WTC11 (cell line): ENCODE measurements at places on chromosomes 2 and 18. TPM values are rescaled to one million over a fixed set of nuclear protein-coding genes. Genes with fewer than 3 reads are reported as not detected.

Gene IL1RL2
- 0.11 TPM in 1 of 3 replicates, not detected in the others for total RNA-seq

Gene C1QL2
- 0.55 to 1.0 TPM (median 0.71 TPM) in 3 replicates for total RNA-seq

Gene PECR
- 13.9 to 21.3 TPM (median 19.6 TPM) in 3 replicates for total RNA-seq

Gene C2orf42
- 6.8 to 13.1 TPM (median 10.2 TPM) in 3 replicates for total RNA-seq

Gene TEX51
- total RNA-seq: not detected in 3 replicates

Gene ABCG5
- not detected in 3 replicates for total RNA-seq

Gene FABP1
- total RNA-seq: 0.39 to 1.1 TPM (median 0.46 TPM) in 3 replicates

Gene CAVIN2
- total RNA-seq: 0.14 to 0.28 TPM (median 0.27 TPM) in 3 replicates

GRCh38 chr2:64793701-64794100, 140.0 kb upstream of the SERTAD2 start:
- no peak for DNase-seq

DNA sequence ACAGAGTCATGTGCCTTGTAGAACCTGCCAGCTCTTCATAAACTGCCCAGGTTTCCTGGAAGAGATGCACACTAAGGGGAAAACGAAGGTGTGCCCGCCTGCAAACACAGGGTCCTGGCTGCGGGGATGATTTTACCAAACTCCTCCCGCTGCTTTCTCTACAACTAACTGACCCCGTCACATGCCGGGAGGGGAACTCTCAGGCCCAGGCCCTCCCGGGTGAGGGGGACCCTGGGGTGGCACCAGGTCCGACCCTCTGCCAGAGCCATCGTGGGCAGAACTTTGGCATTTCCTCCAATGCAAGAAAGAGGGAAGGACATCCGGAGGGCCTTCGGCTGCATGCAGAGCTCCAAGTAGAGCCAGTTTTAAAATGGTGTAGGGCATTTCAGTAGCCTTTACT, 28.6 kb downstream of the CAPN13 start:
- DNase-seq: no peak

DNA sequence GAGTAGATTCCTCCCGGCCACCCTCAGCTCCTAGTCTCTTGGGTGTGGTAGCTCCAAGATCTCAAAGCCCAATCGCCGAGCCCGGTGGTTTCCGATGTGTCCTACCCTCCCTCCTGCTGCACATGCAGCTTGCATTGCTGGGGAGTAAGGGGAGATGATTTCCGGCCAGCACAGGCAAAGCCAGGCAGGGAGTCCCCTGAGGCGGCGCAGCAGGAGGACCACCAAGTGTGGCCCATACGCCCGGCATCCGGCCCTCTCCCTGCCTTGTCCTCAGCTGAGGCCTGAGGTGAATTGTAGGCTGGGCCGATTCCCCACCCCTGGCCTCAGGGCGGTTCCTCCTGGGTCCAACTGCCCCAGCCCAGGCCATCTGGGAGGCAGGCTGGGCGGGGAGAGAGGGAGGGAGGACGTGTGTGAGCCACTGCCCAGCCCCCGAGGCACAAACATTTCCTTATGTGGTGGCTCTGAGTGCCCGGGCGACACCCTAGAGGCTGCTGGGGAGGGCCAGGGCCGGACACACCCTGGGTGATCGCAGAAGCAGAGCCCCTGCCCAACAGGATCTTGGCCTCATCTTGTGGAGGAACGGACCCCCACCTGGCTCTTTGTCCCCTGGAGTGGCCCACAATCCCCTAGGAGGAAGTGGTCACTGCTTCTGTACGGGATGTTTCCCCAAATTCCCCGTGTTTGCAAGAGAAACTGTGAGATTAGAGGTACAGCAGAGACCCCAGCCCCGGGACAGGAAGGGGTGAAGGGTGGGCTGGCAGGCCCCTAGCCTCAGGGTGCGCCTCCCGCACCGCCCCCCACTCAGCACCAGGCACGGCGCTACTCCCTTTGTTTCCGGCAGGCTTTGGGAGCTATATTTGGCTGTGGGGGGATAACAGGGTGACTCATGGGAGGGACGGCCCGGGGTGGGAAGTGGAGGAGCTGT, 41.9 kb upstream of the PTMA start:
- peak; percentile 90 for DNase-seq

DNA sequence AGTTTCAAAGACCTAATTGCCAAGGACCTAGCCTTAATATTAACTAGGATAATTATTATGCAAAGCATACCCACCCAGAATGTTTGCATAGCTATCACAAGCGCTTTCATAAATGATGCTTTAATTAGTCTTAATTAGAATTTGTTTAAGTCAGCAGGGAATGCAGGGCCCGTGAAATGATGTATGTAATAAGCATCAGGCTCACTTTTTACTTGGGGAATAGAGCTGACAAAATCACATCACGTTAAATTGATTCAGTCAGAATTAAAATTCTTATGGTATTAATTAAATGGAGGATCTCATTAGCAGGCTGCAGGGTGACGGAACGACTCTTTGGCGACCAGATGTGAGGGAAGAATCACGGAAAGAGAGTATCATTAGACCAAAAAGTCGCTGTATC, 264.5 kb downstream of the GPD2 start:
- DNase-seq: no peak

GRCh38 chr2:227782804-227783203, 30.8 kb upstream of the CCL20 start:
- no peak for DNase-seq

DNA sequence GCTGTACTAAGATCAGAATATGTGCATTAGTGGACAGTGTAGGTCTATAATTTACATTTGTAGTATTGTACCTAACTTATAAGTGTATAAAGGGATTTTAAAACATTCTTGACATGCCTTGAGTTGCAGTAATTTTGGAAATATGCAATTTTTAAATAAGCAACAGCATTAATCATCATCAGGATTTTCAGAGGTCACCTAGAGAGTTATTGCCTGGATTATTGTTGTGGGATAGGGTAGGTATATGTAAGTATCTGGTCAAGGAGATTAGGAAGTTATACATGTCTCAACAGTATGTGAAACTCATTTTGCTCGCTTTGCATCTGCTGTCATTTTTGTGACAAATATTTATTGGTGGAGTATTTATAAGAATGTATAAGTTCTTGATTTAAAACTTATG, 184.2 kb downstream of the WDR7 start:
- DNase-seq: no peak

GRCh38 chr2:122864728-122865127, 1109.3 kb downstream of the TSN start:
- DNase-seq: no peak

- DNase-seq: no peak
Observed at GRCh38 chr2:127102521-127103242, 4.3 kb downstream of the BIN1 start.

- no peak for DNase-seq
Observed at GRCh38 chr2:64605026-64605471, 48.7 kb downstream of the SERTAD2 start.

GRCh38 chr2:127143841-127144782, 37.2 kb upstream of the BIN1 start:
- no peak for DNase-seq

DNA sequence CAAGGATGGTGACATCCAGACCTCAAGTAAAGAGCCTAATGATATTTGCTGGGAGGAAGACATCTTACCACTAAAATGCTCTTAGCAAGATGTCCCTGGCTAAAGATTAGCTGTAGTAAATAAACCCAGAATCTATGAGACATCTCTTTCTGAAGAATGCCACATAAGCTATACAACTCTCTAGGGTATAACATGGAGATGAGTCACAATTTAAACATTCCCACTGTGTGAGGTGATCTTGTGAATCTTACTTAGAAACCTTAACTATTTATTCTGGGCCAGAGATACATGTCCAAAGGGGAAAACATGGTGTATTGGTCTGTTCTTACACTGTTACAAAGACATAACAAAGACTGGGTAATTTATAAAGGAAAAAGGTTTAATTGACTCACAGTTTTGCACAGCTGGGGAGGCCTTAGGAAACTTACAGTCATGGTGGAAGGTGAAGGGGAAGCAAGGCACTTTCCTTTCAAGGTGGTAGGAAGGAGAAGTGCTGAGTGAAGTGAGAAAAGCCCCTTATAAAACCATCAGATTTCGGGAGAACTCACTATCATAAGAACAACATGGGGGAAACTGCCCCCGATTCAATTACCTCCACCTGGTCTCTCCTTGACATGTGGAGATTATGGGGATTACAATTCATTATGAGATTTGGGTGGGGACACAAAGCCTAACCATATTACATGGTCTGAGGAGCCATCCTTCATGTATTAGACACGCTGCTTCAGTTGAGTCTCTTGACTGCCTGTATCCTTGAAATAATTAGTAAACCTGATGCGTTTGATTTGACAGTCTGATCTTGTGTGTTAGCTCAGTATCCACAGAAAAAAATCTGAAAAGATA, 17.1 kb downstream of the KRCC1 start:
- no peak for DNase-seq

DNA sequence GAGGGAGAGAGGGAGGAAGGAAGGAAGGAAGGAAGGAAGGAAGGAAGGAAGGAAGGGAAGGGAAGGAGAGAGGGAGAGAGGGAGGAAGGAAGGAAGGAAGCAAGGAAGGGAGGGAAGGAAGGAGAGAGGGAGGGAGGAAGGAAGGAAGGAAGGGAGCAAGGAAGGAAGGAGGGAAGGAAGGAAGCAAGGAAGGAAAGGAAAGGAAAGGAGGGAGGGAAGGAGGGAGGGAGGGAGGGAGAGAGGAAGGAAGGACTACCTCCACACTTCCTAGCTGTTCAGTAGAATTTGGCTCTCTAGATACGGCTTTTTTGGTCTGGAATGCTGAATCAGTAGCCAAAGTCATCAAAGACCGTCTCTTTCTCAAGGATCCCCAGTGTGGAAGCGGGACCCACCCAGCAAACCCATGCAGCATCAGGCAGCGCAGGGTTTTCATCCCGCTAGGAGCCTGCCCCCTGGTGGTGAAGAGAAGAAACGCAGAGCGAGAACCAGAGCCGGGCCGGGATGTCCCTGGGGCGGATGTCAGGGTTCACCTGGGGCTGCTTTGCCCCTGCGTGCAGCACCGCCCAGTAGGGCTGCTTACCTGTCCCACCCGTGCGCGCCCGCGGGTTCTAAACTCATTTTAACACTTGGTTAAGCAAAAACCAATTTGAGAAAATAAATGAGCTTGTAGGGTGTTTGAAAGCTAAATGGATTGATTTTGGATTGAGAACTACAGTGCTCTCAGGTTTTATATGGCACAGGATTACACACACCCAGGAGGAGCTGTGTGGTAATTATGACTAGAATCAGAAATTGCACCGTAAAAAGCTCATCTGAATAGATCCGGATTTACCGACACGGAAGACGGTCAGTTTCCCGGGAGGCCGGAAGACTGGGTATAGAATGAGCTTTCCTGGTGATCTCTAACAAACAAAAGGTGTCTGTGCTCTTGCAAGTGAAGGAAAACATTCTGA, 48.1 kb upstream of the ARL4C start:
- DNase-seq: peak; percentile 88

GRCh38 chr18:37443325-37444055, 122.1 kb downstream of the CELF4 start:
- no peak for DNase-seq

DNA sequence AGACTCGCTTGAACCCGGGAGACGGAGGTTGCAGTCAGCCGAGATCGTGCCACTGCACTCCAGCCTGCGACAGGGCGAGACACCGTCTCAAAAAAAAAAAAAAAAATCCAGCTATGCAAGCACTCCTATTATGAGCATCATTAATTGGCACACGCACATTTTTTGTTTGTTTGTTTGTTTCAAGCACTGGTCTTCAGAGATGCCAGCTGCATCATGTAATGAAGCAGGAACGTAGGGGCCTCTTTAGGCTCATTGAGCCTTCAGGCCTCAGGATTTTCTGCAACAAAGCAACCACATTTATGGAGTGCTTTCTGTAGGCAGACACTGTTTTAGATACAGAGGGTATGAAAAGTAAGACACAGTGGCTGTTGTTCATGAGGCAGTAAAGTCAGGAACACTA, 585.8 kb downstream of the CNTNAP5 start:
- no peak for DNase-seq

- no peak for DNase-seq
Observed at GRCh38 chr2:230326453-230327417, at the start of gene SP140L. SP140L (plus strand) TSS chr2:230327193; CDS start chr2:230327270, 77 bp downstream.

- no peak for DNase-seq
Observed at GRCh38 chr2:31033032-31033431, 105.2 kb downstream of the GALNT14 start.

GRCh38 chr18:63999871-64000270, 30.0 kb downstream of the SERPINB8 start:
- no peak for DNase-seq

- no peak for DNase-seq
Observed at GRCh38 chr2:15107137-15107536, 454.0 kb downstream of the NBAS start.

DNA sequence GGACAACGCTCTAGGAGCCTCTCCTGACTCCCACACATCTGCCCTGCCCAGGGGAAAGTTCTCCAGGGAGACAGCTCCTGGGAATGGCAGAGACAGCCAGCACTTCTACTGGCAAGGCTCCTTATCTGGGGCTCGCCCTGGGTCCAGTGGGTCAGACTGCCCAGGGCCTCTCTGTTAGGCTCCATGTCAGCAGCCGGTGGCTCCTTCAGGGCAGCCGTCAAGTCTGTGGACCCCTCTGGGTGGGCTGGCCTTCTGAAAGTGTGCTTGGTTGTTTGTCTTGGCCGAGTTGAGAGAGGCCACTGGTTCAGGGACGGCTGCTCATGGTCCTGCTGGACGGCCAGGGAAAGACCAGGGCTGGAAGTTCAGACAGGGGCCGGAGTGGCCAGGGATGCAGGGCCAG, 65.6 kb downstream of the RPIA start:
- no peak for DNase-seq

DNA sequence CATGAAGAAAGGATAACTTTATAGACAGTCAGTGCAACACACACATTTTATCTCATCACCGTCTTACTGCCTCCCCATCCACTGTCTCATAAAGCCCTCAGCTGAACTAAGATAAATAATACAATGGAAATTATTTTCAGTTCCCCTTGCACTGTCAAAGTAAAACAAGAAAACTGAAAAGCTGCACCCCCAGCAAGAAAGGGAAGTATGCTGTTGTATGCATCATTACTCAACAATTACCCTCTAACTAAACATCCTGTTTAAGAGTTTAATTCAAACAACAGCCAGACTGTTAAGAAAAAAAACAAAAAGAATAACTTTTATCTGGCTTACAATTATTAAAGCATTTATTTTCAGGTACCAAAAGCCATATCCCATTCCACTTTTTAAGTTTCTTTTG, 25.0 kb downstream of the MPPE1 start:
- no peak for DNase-seq

GRCh38 chr2:148643998-148644882, at the start of gene EPC2:
EPC2 (plus strand) TSS chr2:148644751; CDS start chr2:148645018, 267 bp downstream.
- DNase-seq: peak; percentile 89

DNA sequence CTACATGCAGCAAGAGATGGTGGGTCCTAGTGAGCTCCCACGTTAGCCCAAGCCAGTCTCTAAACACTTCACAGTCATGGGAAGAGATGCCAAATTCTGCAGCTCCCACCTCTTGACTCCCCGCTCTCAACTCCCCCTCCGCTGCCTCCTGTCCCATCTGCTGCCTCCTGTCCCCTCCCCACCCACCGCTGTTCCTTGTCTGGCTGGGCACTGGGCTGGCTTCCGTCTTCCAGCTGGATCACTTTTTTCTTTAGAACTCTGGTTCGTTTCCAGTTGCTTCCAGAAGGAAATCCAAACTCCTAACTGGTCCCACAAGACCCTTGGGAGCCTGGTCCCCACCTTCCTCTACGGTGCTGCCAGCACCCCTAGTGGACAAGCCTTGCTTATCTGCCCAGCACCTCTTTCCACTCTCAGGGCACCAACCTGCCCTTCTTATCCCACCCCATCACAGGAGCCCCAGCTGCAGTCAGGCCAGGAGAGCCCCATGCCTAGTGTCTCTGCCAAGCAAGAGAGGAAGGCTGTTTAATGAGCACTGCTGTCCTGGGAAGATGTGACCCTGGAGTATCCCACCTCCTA, 12.1 kb upstream of the TWIST2 start:
- peak; percentile 41 for DNase-seq
